ENCODE measurements at places on chromosomes 5 and 9.

- no peak for DNase-seq
Observed at GRCh38 chr5:106097340-106097739, 1573.4 kb downstream of the EFNA5 start.

GRCh38 chr9:97555164-97555563, 53.7 kb downstream of the TMOD1 start:
- DNase-seq: no peak

DNA sequence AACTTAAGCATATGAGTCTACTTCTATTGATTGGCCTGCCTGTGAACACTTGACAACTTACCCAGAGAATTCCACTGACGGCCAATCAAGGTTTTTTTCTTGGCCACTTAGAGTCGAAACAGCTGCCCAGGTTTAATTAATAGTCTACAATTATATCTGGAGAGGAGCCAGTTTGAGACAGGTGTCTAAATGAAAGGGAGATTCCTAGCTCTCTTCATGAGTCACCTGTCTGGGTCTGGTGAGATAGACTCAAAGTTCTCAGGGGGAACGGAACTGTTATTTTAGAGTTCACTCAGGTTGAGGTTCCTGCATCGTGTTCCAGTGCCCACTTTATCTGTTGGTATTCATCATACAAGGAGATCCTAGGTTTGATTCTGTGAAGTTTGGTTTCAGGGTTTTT, 111.0 kb downstream of the CD180 start:
- no peak for DNase-seq

GRCh38 chr5:56251918-56252553, 18.9 kb upstream of the ANKRD55 start:
- DNase-seq: no peak

GRCh38 chr9:131812116-131812790, 72.4 kb upstream of the RAPGEF1 start:
- no peak for DNase-seq

DNA sequence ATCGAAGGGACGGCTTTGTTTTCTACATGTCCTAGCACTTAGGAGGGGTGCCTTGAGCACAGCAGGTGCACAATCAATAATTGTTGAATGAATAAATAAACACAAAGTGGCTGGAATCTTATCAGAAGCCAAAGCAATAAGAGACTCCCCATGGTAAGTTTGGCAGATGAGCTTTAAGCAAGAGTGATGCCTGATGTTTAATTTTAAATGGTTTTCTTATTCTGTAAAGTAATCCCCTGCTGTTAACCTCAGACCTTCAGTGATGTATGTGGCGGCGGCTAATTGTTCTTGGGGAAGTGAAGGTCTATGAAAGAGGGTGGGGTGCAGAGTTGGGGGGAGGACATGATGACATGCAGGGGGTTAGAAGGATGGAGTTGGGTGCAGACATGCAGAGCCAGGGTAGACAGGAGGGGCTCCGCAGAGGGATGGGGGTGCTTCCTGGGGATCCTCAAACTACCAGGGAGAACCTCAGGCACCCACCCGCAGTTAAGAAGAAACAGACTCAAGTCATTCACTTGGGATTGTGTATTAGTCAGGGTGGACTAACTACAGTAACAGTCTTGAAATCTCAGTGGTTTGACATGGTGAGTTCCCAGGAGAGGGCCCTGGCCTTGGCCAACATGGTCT, 65.7 kb upstream of the SHB start:
- no peak for DNase-seq

All from activated CD8-positive, alpha-beta memory T cell treated with anti-CD3 and anti-CD28 coated beads for 1 hour (primary cell).